ENCODE measurements at places on chromosomes 6 and 20. TPM values are rescaled to one million over a fixed set of nuclear protein-coding genes. Genes with fewer than 3 reads are reported as not detected.

DNA sequence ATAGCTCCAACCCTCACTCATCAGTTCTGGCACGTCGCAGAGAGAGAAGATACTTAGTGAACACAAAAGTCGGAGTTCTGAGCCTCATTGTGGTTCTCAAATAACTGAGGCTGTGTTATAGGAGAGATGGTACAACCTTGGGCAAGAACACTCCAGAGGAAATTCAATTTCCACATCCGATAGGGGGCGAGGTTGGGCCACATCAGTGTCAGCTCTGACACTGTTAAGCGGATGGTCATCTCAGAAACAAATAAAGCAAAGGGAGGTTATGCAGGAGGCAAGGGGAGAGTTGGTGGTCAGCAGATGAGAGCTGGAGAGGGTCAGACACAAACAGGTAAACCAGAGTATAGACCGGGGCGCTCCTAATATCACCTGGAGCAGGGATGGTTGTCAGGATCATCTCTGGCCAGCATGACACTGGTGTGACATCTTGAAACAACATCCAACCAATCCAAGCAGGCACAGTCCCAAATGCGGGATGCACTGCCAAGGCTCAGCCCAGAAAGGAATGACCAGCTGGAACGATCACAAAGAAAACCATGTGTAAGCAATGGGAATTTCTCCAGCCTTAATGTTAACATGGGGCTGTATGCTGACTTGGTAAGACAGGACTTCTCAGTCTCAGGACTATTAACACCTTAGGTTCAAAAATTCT, 331.8 kb downstream of the HACE1 start:
- H3K4me1 ChIP-seq: peaks cover 24% of the 10 kb centered on the region
- H3K4me3 ChIP-seq: no peak overlapping the region
- H3K36me3 ChIP-seq: no peaks in the 10 kb centered on the region
- no peaks in the 10 kb centered on the region for H3K27me3 ChIP-seq

GRCh38 chr6:111494951-111495635, 12.1 kb upstream of the REV3L start:
- no peak for DNase-seq
- H3K36me3 ChIP-seq: no peaks in the 10 kb centered on the region
- H3K27ac ChIP-seq: no peak overlapping the region
- H3K4me3 ChIP-seq: no peak overlapping the region
- H3K27me3 ChIP-seq: no peaks in the 10 kb centered on the region
- no peaks in the 10 kb centered on the region for H3K4me1 ChIP-seq

GRCh38 chr20:50712771-50713656, 18.4 kb upstream of the PARD6B start:
- H3K4me1 ChIP-seq: peaks cover 8% of the 10 kb centered on the region
- no peak for DNase-seq
- no peak overlapping the region for H3K4me3 ChIP-seq
- H3K27me3 ChIP-seq: no peaks in the 10 kb centered on the region
- peak overlapping the region; percentile 6 for H3K27ac ChIP-seq

GRCh38 chr20:6120491-6120988, 2.3 kb downstream of the FERMT1 start:
- no peak for DNase-seq
- peaks cover 18% of the 10 kb centered on the region for H3K4me1 ChIP-seq
- H3K27me3 ChIP-seq: no peaks in the 10 kb centered on the region
- H3K36me3 ChIP-seq: peaks cover 2% of the 10 kb centered on the region
- H3K27ac ChIP-seq: peak overlapping the region; percentile 85
- H3K4me3 ChIP-seq: no peak overlapping the region

DNA sequence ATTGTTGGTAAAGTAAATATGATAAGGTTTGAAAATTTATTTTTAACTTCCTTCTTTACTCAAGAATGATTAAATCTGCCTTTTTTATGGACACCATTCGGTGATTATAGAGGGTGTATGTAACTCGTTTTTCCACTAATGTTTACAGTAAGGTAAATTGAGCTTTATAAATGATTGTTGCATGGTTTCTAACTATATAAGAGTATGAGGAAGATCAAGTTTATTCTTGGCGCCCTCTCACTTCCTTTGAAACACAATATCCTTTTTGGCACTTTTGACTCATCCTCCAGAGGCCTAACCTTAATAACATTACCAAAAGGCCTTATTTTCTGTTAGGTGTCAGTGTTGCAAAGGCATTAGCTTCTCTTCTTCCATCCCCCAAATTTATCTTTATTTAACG, 41.8 kb upstream of the MTRF1L start:
- H3K4me1 ChIP-seq: no peaks in the 10 kb centered on the region
- H3K27ac ChIP-seq: no peak overlapping the region
- H3K27me3 ChIP-seq: no peaks in the 10 kb centered on the region
- no peaks in the 10 kb centered on the region for H3K36me3 ChIP-seq
- no peak overlapping the region for H3K4me3 ChIP-seq

- no peaks in the 10 kb centered on the region for H3K27me3 ChIP-seq
- no peak overlapping the region for H3K27ac ChIP-seq
- DNase-seq: no peak
- no peak overlapping the region for H3K4me3 ChIP-seq
These were observed 10.0 kb downstream of the PCK1 start for GRCh38 chr20:57570920-57571319.

DNA sequence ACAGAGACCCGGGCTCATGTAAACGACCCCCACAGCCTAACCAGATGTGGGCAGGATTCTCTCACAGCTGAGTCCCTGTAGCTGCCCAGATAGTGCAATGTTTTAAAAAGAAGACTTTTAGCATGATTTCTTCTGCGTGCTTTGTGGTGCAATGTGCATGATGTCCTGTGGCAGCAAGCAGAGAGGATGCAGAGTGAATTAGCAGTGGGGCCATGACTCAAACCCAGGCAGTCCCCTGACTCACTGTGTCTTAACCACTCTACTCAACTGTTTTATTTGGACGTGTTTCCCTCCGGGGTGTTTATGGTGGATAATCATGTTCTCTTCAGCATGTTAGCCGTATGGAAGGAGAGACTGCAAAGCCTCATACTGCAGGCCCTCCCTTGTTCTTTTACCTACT, 247.9 kb downstream of the SLC24A3 start:
- no peak overlapping the region for H3K27ac ChIP-seq
- H3K36me3 ChIP-seq: no peaks in the 10 kb centered on the region
- H3K4me1 ChIP-seq: no peaks in the 10 kb centered on the region
- DNase-seq: no peak
- no peaks in the 10 kb centered on the region for H3K27me3 ChIP-seq

GRCh38 chr6:2464641-2465040, 219.2 kb upstream of the GMDS start:
- no peak overlapping the region for H3K27ac ChIP-seq
- H3K4me3 ChIP-seq: no peak overlapping the region
- no peaks in the 10 kb centered on the region for H3K4me1 ChIP-seq
- no peak for DNase-seq

DNA sequence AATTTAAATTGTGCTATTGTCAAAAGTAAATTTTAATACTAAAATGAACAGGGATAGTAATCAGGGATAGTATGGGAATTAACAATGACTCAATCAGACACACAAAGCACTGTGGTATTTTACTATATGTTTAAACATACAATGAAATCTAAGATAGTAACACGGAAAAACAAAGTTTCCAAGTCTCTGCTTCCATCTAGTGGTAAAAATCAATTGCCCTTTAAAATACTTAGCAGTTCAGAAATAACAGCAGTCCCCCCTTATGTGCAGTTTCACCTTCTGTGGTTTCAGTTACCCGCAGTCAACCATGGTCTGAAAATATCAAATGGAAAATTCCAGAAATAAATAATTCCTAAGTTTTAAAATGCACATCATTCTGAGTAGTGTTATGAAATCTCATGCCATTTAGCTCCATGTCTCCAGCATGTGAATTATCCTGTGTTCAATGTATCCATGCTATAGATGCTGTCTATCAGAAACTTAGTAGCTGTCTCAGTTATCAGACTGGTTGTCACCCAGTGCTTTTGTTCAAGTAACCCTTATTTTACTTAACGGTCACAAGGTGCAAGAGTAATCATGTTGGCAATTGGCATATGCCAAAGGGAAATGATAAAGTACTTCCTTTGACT, 58.5 kb downstream of the AHI1 start:
- no peak overlapping the region for H3K27ac ChIP-seq
- DNase-seq: peak; percentile 40
- H3K4me3 ChIP-seq: no peak overlapping the region
- H3K36me3 ChIP-seq: peaks cover 8% of the 10 kb centered on the region

GRCh38 chr20:16848061-16848460, 99.9 kb downstream of the OTOR start:
- H3K4me3 ChIP-seq: no peak overlapping the region
- H3K36me3 ChIP-seq: no peaks in the 10 kb centered on the region
- DNase-seq: no peak
- no peaks in the 10 kb centered on the region for H3K4me1 ChIP-seq

DNA sequence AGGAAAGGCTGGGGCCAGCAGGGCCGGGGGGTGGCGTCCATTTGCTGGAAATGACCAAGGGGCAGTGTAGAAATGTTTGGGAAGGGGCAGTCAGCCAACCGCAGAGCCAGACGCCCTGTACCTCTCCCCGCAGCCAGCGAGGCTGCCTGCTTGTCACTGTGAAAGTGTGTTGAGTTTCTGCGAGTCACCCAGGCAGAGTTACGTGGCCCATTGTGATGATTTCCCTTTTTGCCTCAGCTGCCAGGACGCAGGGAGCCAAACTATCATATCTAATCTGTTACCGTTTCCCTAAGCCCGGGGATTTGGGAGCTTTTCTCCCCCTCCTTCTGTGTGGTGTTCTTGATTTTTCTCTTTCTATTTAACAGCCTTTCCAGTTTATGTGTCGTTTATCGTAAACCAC, 67.9 kb upstream of the STX16 start:
- no peak overlapping the region for H3K27ac ChIP-seq
- H3K4me3 ChIP-seq: no peak overlapping the region
- H3K4me1 ChIP-seq: no peaks in the 10 kb centered on the region
- H3K36me3 ChIP-seq: no peaks in the 10 kb centered on the region
- no peaks in the 10 kb centered on the region for H3K27me3 ChIP-seq

DNA sequence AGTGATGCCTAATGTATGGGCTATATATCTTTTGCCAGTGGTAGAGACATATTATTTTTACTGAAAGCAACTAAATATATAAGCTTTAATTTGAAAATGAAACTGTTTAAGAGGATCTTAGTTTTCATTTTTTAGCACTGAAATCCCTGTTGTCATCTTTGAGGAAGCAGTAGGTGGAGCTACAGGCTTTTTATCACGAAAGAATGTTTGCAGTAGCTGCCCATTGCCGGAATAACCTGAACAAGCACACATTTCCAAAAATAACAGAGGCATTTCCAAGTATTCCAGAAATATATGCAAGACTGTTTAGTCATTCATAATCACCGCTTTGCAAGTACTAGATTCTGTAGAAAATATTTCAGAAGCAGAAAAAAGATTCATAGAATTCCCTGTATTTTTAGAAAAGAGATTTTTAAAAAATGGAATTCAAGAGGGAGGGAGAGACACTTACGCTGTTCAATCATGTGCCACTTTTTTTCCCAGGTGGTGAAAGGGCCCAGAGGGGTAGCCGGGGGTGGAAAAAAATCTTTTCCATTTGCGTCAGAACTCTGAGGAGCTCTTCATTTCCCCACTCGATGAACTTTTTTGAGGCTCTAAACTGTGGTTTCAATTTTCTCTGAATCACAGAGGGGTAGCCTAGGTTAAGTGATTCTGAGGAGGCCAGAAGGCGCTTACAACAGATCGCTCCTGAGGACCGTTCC, 142.5 kb upstream of the FERMT1 start:
- H3K4me1 ChIP-seq: peaks cover 35% of the 10 kb centered on the region
- peak; percentile 86 for DNase-seq
- H3K36me3 ChIP-seq: no peaks in the 10 kb centered on the region
- H3K4me3 ChIP-seq: no peak overlapping the region

DNA sequence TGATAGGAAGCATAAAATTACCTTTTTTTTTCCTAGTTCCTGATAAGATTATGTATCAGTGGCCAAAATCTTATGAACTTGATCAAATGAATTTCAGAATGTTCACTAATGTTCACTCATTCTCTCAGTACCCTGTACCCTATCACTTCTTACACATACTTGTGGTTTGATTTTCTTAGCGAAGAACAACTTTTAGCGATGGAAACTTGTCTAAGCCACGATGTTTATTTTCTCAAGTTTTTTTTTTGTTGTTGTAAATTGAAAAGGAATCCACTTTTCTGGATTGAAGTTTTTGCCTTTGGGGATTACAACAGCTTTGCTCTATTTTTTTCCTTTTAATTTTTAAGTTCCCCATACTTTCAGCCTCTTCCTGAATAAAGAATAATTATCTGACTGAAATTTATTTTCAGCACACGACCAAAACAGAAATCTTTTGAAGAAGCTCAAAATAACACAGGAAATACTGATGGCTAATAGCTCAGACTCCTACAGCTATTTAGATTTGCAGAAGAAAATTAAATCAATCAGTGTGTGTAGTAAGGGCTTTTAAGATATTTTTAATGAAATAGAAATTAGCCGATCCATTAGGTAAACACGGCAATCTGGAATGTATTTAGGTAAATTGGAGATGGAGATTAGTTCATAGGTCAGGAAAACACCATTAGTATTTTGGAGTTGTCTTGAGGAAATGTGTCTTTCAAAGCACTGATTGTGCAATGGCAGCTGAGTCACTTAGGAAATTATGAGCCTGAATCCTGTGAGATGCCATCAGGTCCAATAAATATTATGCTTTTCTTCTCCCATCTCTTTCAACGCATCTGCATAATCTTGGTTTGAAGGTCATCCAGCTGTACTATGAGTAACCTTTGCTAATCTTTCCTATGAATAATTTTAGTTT, 217.5 kb downstream of the GJA1 start:
- no peak for DNase-seq
- no peaks in the 10 kb centered on the region for H3K27me3 ChIP-seq
- H3K27ac ChIP-seq: no peak overlapping the region
- no peaks in the 10 kb centered on the region for H3K36me3 ChIP-seq
- H3K4me1 ChIP-seq: no peaks in the 10 kb centered on the region
- H3K4me3 ChIP-seq: no peak overlapping the region

DNA sequence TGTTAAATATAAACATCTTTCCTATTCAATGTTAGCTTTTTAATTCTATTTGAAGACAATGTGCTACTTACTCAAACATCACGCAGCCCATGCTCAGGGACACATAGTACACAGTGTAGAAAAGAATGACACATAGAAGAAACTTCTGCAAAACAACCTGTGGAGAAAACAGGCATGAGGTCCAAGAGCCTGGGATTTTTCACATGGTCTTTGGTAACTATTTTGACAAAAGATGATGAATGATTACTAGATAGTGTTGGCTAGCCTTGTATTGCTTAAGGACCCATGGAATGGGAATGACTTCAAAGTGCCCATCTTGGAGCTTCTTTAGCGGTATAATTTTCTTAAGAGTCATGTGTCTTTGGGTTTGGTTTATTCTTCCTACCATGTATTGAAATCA, 15.4 kb downstream of the TMEM244 start:
- H3K27me3 ChIP-seq: peaks cover 5% of the 10 kb centered on the region
- H3K4me3 ChIP-seq: no peak overlapping the region
- no peaks in the 10 kb centered on the region for H3K4me1 ChIP-seq
- no peaks in the 10 kb centered on the region for H3K36me3 ChIP-seq
- DNase-seq: no peak

ELOVL2 gene
- total RNA-seq: 0.06 TPM

SLC22A1 gene
- 0.42 TPM for total RNA-seq

PIGT gene
- total RNA-seq: 87.4 TPM

ENTPD6 gene
- total RNA-seq: 107 TPM

MEI4 gene
- total RNA-seq: 0.36 TPM

RGS17 gene
- 0.15 TPM for total RNA-seq

All from cardiac muscle cell (in vitro differentiated cells and primary cell).